Keratinocyte (primary cell): ENCODE measurements at places on chromosomes 1 and 21. TPM values are rescaled to one million over a fixed set of nuclear protein-coding genes. Genes with fewer than 3 reads are reported as not detected.

DNA sequence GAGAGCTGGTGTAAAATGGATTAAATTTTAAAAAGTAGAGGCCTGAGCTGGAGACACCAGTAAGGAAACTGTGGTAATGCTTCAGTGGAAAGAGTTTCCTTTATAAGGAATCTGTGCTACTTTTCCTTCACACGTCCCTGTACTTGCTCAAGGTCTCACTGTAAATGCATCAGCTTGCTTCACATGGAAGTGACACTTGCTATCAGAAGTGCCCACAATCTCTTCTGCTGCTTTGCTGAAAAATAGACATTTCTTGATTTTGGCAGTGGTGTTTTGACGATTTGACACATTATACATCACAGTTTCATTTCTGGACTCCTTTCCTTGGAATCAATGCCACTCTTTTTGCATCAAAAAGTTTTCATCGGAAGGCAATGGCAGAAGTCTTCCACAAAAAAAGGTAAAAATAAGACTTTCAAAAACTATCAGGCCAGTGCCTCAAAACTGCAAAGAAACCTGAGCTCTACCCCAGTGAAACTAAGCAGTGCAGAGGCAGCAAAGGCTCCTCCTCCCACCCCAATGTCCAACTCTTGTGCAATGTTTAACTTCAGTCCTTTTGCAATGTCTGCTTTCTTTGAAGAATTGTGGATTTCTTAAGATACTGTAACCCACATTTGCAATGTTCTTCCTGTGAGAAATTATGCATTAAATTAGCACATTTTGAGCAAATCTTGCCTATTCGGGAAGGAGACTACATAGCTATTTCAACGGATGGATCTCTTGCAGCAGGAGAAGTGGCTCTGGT, 18.4 kb upstream of the TSPAN2 start:
- no peak overlapping the region for H3K27ac ChIP-seq
- no peaks in the 10 kb centered on the region for H3K36me3 ChIP-seq
- DNase-seq: no peak
- no peak overlapping the region for H3K4me3 ChIP-seq

DNA sequence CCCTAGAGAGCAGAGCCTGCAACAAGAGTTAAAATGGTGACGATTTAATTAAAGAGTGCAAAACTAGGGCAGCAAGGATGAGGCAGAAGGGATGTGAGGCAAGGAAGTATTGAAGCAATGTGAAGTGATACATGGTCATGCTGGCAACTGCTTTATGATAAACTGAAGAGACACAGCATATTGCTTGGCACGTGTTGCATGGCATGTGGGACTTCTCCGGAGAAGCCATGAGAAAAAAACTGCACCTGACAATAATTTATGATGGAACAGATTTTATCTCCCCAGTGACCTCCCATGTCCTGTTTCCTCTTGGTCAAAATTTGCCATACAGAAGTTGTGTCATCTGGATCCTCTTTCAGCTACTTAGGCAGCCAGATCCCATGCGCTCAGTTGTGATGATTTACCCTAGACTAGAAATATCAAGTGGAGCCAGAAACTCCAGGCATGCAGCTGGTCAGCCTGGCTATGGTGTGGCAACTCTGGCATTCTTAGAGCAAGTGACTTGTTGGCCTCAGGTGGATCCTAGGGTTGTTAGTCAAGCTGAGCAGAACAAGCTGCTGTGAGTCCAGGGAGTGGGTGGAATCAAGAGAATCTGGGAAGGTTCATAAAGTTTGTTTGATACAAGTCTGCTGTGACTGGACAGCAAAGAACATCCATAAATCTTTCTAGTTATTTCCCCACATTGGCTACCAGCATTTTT, 611.4 kb upstream of the USP24 start:
- no peak overlapping the region for H3K27ac ChIP-seq
- H3K36me3 ChIP-seq: no peaks in the 10 kb centered on the region
- DNase-seq: no peak
- H3K27me3 ChIP-seq: no peaks in the 10 kb centered on the region
- no peak overlapping the region for H3K4me3 ChIP-seq
- H3K4me1 ChIP-seq: no peaks in the 10 kb centered on the region

KIF17 gene
- 0.90 to 1.2 TPM (median 1.1 TPM) in 3 replicates for polyA plus RNA-seq

GRCh38 chr1:23791516-23792047, 637 bp downstream of the LYPLA2 start:
- no peak for DNase-seq
- peaks cover 20% of the 10 kb centered on the region for H3K36me3 ChIP-seq
- H3K27ac ChIP-seq: peak overlapping the region; percentile 67
- H3K4me1 ChIP-seq: peaks cover 26% of the 10 kb centered on the region
- H3K27me3 ChIP-seq: no peaks in the 10 kb centered on the region

DNA sequence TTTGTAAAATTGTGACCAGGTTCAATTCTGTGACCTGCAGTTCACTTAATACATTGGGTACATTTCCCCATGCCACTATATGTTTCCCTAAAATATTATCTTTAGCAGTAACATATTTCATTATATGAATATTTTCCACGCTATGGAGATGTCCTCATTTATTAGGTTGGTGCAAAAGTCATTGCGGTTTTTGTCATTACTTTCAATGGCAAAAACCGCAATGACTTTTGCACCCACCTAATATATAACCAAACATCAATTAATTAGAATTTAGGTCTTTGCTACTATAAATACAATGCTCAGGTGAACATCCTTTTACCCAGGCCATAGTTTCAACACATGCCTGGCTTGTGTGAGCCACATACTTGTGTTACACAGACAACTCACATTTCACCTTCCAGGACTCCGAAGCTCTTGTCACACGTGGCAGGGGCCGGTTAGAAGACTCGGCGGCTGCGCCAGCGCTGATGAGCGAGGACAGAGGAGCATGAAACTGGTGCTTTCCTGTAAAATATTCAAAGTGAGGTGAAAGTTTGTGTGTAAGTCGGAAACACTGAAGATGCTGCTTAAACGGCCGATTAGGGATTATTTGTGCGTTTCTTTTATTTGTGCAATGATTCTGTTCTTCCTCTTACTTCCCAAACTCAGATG, 215.5 kb downstream of the KIF26B start:
- no peaks in the 10 kb centered on the region for H3K4me1 ChIP-seq
- H3K27ac ChIP-seq: no peak overlapping the region
- H3K4me3 ChIP-seq: no peak overlapping the region
- H3K27me3 ChIP-seq: no peaks in the 10 kb centered on the region
- DNase-seq: no peak
- H3K36me3 ChIP-seq: no peaks in the 10 kb centered on the region

DNA sequence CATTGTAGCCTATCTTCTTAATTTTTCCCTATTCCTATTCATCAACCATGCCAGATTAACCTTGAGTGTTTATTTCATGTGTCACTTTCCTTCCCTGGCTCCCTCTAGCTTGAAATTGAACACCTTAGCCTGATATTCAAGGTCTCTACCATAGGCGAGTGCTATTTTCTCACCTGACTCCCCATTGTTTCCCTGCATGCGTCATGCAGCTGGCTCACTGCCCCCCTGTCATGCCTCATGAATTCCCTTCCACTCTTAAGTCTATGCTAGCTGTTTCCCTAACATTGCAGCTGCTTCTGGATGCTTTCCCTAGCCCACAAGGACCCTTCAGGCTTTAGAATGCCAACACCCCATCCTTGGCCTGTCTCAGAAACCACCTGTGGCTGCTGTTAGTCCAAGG, 56.7 kb upstream of the CD1D start:
- peak overlapping the region; percentile 57 for H3K27ac ChIP-seq
- H3K4me1 ChIP-seq: peaks cover 19% of the 10 kb centered on the region
- H3K36me3 ChIP-seq: no peaks in the 10 kb centered on the region
- DNase-seq: peak; percentile 92
- no peaks in the 10 kb centered on the region for H3K27me3 ChIP-seq

LIN28A gene
- polyA plus RNA-seq: 0.03 TPM in 1 of 3 replicates, not detected in the others

- H3K27me3 ChIP-seq: no peaks in the 10 kb centered on the region
- H3K36me3 ChIP-seq: no peaks in the 10 kb centered on the region
- H3K4me1 ChIP-seq: no peaks in the 10 kb centered on the region
These were observed 69.9 kb downstream of the ZC3H11B start for GRCh38 chr1:219542828-219543518.

- H3K4me3 ChIP-seq: no peak overlapping the region
- no peaks in the 10 kb centered on the region for H3K36me3 ChIP-seq
- no peak for DNase-seq
- peak overlapping the region; percentile 68 for H3K27ac ChIP-seq
- H3K27me3 ChIP-seq: no peaks in the 10 kb centered on the region
These were observed 12.5 kb downstream of the OVAAL start for GRCh38 chr1:180571060-180571831.

TAL1 gene
- polyA plus RNA-seq: not detected in 3 replicates

CLDN14 gene
- not detected in 3 replicates for polyA plus RNA-seq

DNA sequence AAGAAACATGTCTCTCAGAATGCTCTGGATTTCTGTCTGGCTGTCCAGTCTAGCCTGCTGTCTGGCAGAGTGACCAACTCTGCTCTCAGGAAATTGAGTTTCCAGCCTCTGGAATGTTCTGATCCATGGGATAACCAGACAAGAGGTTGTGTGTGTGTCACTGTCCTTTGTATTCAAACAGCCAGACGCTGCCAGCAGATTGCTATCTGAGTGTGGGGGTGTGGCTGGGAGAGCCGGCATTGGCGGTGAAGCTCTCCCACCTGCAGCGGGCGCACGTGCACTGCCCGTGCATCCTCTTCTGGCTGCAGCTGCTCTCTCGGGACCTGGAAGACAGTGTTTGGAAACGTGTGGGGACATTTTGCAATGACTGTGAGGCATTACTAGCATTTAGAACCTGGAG, 26.1 kb downstream of the PKP1 start:
- peaks cover 78% of the 10 kb centered on the region for H3K4me1 ChIP-seq
- H3K27me3 ChIP-seq: no peaks in the 10 kb centered on the region
- peaks cover 34% of the 10 kb centered on the region for H3K36me3 ChIP-seq
- no peak overlapping the region for H3K4me3 ChIP-seq

NTMT2 gene
- not detected in 3 replicates for polyA plus RNA-seq

PRRX1 gene
- polyA plus RNA-seq: 0.05 TPM in 1 of 3 replicates, not detected in the others

DNA sequence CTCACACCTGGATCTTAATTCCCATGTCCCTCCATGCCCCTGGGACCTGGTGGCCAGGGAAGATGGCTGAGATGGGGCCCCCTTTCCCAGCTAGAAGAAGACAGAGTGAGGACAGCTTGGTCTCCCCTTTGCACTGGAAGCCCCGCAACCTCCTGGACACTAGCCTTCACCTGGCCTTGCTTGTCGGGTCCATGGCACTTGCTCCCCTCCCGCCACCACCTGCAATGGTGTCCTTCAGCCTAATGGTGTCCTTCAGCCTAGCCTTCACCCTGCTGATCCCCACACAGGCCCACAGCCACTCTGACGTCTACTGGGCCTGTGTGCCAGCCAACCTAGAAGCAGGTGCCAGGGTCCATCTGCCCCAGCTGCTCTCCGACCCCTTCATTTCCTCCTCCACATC, 45.9 kb upstream of the EDN2 start:
- H3K27me3 ChIP-seq: peaks cover 13% of the 10 kb centered on the region
- no peak for DNase-seq
- H3K4me3 ChIP-seq: no peak overlapping the region
- H3K36me3 ChIP-seq: no peaks in the 10 kb centered on the region

- H3K4me1 ChIP-seq: no peaks in the 10 kb centered on the region
- DNase-seq: no peak
- no peaks in the 10 kb centered on the region for H3K36me3 ChIP-seq
- H3K27me3 ChIP-seq: no peaks in the 10 kb centered on the region
- H3K27ac ChIP-seq: no peak overlapping the region
These were observed 36.2 kb upstream of the LRRC8C start for GRCh38 chr1:89596698-89597097.

SLC1A7 gene
- polyA plus RNA-seq: not detected in 3 replicates

DNA sequence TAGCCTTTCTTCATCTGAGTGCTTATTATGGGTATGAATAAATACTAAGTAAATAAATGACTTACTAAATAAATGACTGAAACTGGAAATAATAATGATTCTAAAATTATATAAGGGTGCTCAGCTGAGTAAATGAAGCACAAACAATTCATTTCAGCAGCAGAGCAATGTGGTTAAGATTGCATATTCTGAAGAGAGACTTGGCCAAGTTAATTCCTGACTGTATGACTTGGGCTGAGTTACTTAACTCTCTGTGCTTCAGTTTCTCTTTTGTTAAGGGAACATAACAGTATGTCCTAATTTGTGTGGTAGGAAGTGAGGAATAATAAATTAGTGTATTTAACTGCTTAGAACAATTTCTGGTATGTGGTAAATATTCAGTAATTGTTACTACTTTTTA, 19.1 kb downstream of the AGL start:
- no peak for DNase-seq
- no peak overlapping the region for H3K4me3 ChIP-seq
- no peak overlapping the region for H3K27ac ChIP-seq
- H3K4me1 ChIP-seq: no peaks in the 10 kb centered on the region

SV2A gene
- 0.10 to 0.71 TPM (median 0.28 TPM) in 3 replicates for polyA plus RNA-seq

GRCh38 chr1:51345300-51345687, 14.9 kb upstream of the TTC39A start:
- H3K4me1 ChIP-seq: no peaks in the 10 kb centered on the region
- no peaks in the 10 kb centered on the region for H3K36me3 ChIP-seq
- no peak for DNase-seq
- H3K4me3 ChIP-seq: no peak overlapping the region
- peaks cover 26% of the 10 kb centered on the region for H3K27me3 ChIP-seq

PEX10 gene
- polyA plus RNA-seq: 13.8 to 17.6 TPM (median 17.0 TPM) in 3 replicates

HMCN1 gene
- polyA plus RNA-seq: 1.4 to 3.3 TPM (median 1.8 TPM) in 3 replicates

DPT gene
- polyA plus RNA-seq: not detected in 3 replicates

FAM151A gene
- 0.07 to 0.10 TPM (median 0.07 TPM) in 3 replicates for polyA plus RNA-seq

GRCh38 chr1:243946253-243946652, 96.2 kb upstream of the AKT3 start:
- H3K27me3 ChIP-seq: no peaks in the 10 kb centered on the region
- H3K27ac ChIP-seq: no peak overlapping the region
- no peaks in the 10 kb centered on the region for H3K36me3 ChIP-seq
- DNase-seq: no peak
- H3K4me1 ChIP-seq: peaks cover 5% of the 10 kb centered on the region
- no peak overlapping the region for H3K4me3 ChIP-seq

S100A3 gene
- polyA plus RNA-seq: 12.6 to 24.0 TPM (median 15.1 TPM) in 3 replicates

DNA sequence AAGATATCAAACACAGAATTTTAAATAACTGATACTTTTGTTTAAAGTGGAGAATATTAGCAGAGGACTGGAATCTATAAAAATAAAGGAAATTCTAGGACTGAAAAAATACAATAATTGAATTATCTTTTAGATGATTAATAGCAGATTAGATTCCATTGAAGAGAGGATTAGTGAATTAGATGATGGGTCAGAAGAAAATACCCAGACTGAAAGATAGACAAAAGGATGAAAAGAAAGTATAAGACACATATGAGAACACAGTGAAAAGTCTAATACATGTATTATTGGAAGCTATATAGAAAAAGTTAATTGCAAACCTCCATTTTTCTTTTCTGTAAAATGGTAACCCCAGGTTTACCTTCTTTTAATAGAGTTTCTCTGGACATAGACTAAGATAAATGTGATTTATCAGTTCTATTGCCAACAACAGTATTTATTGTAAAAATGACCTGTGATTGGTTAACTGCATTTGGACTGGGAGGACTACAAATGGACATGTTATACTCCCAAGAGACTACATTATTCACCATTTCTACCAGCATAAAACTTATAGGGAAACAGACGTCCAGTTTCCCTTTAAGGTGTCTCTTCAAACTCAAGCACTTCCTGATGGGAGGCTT, 11.0 kb downstream of the PRKAA2 start:
- H3K27me3 ChIP-seq: no peaks in the 10 kb centered on the region
- H3K27ac ChIP-seq: no peak overlapping the region
- no peaks in the 10 kb centered on the region for H3K36me3 ChIP-seq
- no peak for DNase-seq
- no peaks in the 10 kb centered on the region for H3K4me1 ChIP-seq
